ENCODE measurements at places on chromosomes 1 and 21. TPM values are rescaled to one million over a fixed set of nuclear protein-coding genes. Genes with fewer than 3 reads are reported as not detected.

DNA sequence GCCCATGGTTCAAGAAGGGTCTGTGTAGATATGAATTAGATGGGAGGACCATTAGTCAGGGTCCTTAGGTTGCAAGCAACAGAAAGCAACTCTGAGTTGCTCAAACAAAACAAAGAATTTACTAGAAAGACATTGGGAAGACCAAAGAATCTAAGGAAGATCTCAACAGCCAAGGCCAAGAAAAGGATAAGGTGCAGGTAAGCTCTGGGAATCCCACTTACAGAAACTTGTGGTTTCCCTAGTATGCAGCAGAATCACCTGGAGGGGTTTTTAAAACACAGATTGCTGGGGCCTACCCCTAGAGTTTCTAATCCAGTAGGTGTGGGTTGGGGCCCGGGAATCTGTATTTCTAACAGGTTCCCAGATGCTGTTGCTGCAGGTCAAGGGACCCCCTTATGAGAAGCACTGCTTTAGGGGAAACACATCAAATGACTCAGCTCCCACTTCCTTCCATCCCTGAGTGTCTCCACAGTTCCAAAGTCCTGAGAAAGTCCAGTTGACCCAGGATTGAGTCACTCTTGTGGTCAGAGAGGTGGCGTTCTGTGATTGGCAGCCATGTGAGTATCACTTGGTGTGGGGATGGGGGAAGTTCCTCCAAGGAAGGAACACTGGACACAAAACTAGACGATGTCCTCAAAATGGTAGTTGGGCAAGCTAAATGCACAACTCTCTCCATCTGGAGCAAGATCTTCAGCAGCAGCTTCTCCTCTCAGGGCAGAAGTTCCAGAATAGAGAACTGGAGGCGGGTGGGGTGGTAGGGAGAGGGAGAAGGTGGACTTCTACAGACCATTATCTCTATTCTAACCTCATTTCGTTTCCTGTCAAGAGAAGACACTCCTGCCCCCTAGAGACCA lies 24.2 kb upstream of the EYA3 start:
- DNase-seq, result peak; percentile 77
- no peaks in the 10 kb centered on the region for H3K36me3 ChIP-seq
- 0 out of 2 replicates have a peak overlapping the region, but pooled peaks have one; percentile 21 for H3K27ac ChIP-seq
- H3K27me3 ChIP-seq, result no peaks in the 10 kb centered on the region
- H3K4me3 ChIP-seq, result no peak overlapping the region

- H3K36me3 ChIP-seq, result no peaks in the 10 kb centered on the region
- peaks cover 46% of the 10 kb centered on the region for H3K4me1 ChIP-seq
- DNase-seq, result peak; percentile 91
- H3K27me3 ChIP-seq, result no peaks in the 10 kb centered on the region
- peak overlapping the region; percentile 96 for H3K27ac ChIP-seq
- peak overlapping the region; percentile 71 for H3K4me3 ChIP-seq
Measured at GRCh38 chr1:223230161-223230881, 87.3 kb upstream of the TLR5 start.

DNA sequence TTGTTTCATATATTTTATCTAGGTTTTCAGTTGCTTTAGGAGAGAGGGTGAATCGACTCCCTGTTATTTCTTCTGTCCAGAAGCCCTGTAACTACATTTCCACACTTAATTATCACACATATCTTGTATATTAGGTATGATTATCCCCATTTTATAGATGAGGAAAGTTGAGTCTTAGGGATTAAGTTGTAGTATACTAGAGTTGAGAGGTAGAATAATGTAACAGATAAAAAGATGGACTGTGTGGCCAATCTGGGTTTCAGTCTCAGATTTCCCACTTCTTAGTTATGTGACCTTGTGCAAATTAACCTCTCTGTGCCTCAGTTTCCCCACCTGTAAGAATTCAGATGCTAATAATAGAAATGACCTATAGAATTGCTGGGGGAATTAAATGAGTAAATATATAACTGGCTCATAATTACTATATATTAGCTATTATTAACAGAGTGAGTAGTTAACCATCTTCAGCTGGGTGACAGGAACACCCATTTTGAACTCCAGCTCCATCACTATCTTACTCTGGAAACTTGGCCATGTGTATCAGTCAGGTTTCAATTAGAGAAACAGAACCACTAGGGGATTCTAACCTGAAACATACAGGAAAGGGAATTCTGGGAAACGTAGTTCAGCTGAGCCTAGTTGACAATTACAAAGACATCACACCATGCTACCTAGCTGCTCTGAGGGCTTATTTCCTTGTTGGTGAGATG lies 20.4 kb upstream of the FOXO6 start:
- H3K36me3 ChIP-seq, result no peaks in the 10 kb centered on the region
- H3K27me3 ChIP-seq, result peaks cover 5% of the 10 kb centered on the region
- DNase-seq, result no peak
- H3K4me1 ChIP-seq, result no peaks in the 10 kb centered on the region

DNA sequence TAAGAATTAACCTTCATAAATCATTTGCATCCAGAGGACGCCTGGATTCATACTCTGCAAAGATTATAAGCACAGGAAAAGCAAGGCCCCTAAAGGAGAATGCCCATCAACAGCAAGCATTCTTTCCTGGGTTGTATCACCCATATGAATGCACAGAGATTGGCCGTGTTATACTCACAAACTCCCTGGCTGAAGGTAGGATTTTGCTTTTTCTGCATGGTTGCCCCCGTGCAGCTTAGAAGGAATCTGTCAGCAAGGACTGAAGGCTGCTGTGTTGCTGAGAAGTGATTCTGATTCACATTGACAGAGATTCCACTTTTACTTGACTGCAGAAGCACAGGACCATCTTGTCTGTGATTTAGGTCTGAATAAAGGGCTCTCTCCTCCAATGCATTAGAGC lies 283.0 kb downstream of the LRRIQ3 start:
- DNase-seq, result no peak
- no peaks in the 10 kb centered on the region for H3K36me3 ChIP-seq
- H3K4me3 ChIP-seq, result no peak overlapping the region

DNA sequence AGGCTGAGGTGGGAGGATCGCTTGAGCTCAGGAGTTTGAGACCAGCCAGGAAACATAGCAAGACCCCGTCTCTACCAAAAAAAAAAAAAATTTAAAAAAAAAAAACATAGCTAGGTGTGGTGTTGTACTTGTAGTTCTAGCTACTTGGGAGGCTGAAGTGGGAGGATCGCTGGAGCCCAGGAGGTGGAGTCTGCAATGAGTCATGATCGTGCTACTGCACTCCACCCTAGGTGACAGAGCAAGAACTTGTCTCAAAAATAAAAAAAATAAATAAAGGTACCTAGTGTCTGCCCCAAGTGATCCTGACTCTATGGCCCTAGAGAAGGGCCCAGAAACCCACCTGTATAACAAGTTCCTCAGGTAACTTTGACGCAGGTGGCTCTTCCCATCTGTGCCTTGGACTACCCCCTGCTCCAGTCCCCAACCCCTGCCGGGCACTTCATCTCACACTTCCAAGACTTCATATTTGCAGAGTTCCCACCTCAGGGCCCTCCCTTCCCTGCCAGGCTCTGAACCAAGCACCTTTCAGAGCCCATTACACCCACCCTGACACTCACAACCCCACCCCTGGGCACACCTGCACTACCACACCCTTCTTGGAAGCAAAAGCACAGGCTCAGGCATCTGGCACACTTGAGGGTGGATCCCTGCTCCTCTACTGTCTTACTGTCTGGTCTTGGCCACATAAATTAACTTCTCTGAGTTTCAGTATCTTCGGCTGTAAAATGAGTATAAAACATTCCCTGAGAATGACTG lies 80.2 kb upstream of the KLHDC7A start:
- no peaks in the 10 kb centered on the region for H3K4me1 ChIP-seq
- no peak overlapping the region for H3K27ac ChIP-seq

GRCh38 chr1:235998812-235999211 lies 66.1 kb downstream of the NID1 start:
- DNase-seq, result no peak
- no peaks in the 10 kb centered on the region for H3K36me3 ChIP-seq
- H3K4me1 ChIP-seq, result peaks cover 19% of the 10 kb centered on the region
- H3K4me3 ChIP-seq, result no peak overlapping the region
- no peaks in the 10 kb centered on the region for H3K27me3 ChIP-seq

- peaks cover 80% of the 10 kb centered on the region for H3K27me3 ChIP-seq
- no peak overlapping the region for H3K27ac ChIP-seq
- peak; percentile 27 for DNase-seq
- H3K36me3 ChIP-seq, result no peaks in the 10 kb centered on the region
Measured at GRCh38 chr1:202643397-202644218, 66.6 kb downstream of the SYT2 start.

- H3K4me3 ChIP-seq, result no peak overlapping the region
- H3K27ac ChIP-seq, result no peak overlapping the region
- no peaks in the 10 kb centered on the region for H3K4me1 ChIP-seq
- peaks cover 14% of the 10 kb centered on the region for H3K27me3 ChIP-seq
- peak; percentile 22 for DNase-seq
Measured at GRCh38 chr1:236128646-236129178, 13.6 kb upstream of the GPR137B start.

DNA sequence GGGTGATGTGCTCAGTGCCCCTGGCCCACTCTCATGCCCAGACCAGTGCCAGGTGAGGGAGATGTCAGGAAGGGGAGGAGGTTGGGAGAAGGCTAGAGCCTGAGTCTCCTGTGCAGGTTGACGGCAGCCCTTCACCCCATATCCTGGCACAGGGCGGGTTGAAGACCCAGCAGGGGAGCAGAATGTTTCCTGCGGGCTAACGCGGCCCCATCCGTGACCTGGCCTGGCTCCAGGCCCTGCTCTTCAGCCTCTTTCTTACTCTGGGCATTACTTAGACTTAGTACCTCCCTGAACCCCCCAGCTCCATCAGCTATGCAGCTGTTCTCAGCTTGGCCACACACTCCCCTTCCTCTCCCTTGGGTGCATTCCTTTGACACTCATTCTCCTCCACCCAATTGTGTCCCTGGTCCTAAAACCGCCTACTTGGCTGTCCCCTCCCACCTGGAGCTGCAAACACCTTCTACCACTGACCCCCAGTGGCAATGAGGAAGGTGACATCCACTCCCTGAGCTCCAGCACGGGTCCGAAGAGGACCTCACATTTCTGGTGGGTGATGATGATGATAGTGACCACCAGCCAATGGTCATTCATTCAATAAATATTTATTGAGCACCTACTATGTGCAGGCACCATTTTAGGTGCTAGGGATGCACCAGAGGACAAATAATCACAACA lies 179.0 kb downstream of the PTPRU start:
- 0 out of 2 replicates have a peak, but pooled peaks cover 4% of the 10 kb centered on the region for H3K27me3 ChIP-seq
- no peaks in the 10 kb centered on the region for H3K4me1 ChIP-seq
- H3K4me3 ChIP-seq, result no peak overlapping the region

GRCh38 chr1:28517649-28517999 lies 11.8 kb downstream of the RCC1 start:
- H3K27me3 ChIP-seq, result no peaks in the 10 kb centered on the region
- peaks cover 11% of the 10 kb centered on the region for H3K36me3 ChIP-seq
- H3K4me1 ChIP-seq, result 0 out of 2 replicates have a peak, but pooled peaks cover 6% of the 10 kb centered on the region
- peak overlapping the region; percentile 72 for H3K27ac ChIP-seq
- H3K4me3 ChIP-seq, result peak overlapping the region; percentile 91

- H3K4me3 ChIP-seq, result no peak overlapping the region
- H3K27me3 ChIP-seq, result no peaks in the 10 kb centered on the region
- peaks cover 2% of the 10 kb centered on the region for H3K4me1 ChIP-seq
- no peak overlapping the region for H3K27ac ChIP-seq
Measured at GRCh38 chr1:233090746-233091494, 140.5 kb downstream of the NTPCR start.

DNA sequence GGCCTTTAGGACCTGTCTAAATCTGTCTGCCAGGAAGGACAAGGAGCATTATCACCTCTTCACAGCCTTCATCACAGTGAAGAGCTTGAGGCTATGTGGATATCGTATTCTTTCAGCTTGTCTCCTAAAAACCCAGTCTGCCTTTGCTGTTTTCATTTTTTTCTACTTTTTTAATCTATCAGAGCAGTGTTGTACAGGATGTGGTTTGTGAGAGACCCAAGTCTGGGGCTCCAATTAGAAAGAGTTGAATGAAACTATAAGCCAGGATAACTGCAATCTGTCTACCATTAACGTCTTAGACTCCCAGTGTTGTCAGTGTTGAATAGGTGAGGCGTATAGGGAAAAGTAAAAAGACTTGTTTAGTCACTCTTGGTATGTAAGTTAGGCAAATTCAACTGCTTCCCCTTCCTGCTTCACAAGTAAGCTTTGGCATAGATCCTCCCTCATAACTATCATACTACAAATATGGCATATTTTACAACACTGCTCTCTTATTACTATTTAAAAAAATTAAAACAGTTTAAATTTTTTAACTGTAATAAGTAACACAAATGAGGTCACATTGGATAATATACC lies 1225.8 kb upstream of the PRMT6 start:
- no peak overlapping the region for H3K4me3 ChIP-seq

- no peak for DNase-seq
- no peaks in the 10 kb centered on the region for H3K4me1 ChIP-seq
- no peak overlapping the region for H3K27ac ChIP-seq
- no peak overlapping the region for H3K4me3 ChIP-seq
Measured at GRCh38 chr1:213685992-213686582, 301.7 kb upstream of the PROX1 start.

GRCh38 chr21:42218836-42219605 lies at the start of gene ABCG1:
Gene ABCG1 (plus strand): TSS chr21:42219140. CDS start chr21:42219263, 123 bp downstream.
- DNase-seq, result peak; percentile 20
- peaks cover 51% of the 10 kb centered on the region for H3K27me3 ChIP-seq
- peak within 1 kb of the TSS; percentile 51 for H3K4me3 ChIP-seq
- no peaks in the 10 kb centered on the region for H3K36me3 ChIP-seq
- no peaks in the 10 kb centered on the region for H3K4me1 ChIP-seq
- H3K27ac ChIP-seq, result no peak within 1 kb of the TSS

GRCh38 chr21:14956807-14957206 lies 108.0 kb downstream of the NRIP1 start:
- peak; percentile 84 for DNase-seq
- no peaks in the 10 kb centered on the region for H3K27me3 ChIP-seq
- peak overlapping the region; percentile 67 for H3K27ac ChIP-seq
- H3K36me3 ChIP-seq, result no peaks in the 10 kb centered on the region
- H3K4me3 ChIP-seq, result peak overlapping the region; percentile 33

DNA sequence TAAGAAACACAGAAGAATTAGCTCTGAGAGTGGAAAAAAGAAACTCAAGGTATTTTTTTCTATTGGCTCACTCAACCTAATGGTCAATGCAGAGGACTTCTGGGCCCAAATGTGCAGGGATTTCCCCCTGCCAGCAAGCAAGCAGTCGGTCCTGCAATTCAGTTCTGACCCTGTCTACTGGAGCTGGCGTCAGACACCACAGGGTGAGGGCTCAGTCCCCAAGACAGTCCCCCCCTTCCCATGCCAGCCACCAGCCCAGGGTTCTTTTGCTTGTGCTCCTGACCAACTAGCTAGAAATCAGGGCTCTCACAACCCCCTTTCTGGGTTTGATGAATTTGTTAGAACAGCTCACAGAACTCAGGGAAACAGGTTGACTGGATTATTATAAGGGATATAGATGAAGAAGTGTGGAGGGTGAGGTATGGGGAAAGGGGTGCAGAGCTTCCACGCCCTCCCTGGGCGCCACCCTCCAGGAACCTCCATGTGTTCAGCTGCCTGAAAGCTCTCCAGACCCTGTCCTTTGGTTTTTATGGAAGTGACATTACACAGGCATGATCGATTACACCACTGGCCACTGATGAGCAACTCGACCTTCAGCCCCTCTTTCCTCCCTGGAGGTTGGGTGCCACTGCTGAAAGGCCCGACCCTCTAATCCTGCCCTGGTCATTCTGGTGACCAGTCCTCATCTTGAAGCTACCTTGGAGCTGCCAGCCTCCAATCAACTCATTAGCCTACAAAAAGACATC lies 22.5 kb upstream of the PWP2 start:
- H3K36me3 ChIP-seq, result peaks cover 18% of the 10 kb centered on the region
- no peak overlapping the region for H3K4me3 ChIP-seq
- DNase-seq, result no peak
- no peaks in the 10 kb centered on the region for H3K4me1 ChIP-seq
- no peak overlapping the region for H3K27ac ChIP-seq

SLC16A4 gene
- 28.1 TPM for total RNA-seq

HTR6 gene
- total RNA-seq, result not detected

OR2T5 gene
- total RNA-seq, result not detected

EXTL2 gene
- total RNA-seq, result 51.9 TPM

CRYBG2 gene
- total RNA-seq, result not detected

DLGAP3 gene
- not detected for total RNA-seq

MROH7 gene
- 0.51 TPM for total RNA-seq

All from GM23248 (cell line).